Stimulated activated CD4-positive, alpha-beta T cell treated with anti-CD3 and anti-CD28 coated beads, Interleukin-15, amount 100 ng/mL, for 1 hour (primary cell): ENCODE measurements at places on chromosomes 3 and 15.

DNA sequence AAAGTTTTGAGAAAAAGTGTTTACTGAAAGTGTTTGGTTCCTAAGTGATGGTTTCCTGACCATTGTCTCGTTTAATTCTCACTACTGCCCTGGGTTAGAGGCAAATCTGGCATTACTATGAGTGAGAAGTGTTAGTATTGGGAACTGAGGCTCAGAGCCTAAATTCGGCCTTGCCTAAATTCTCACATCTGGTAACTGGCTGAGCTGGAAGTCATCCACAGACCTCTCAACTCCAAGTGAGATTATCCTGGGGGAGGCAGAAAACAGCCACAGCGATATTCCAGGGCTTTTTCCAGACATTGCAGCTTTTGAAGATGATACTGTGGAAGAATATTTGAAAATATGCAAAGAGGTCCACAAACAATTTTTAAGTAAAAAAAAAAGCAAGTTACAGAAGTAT, 85.1 kb upstream of the TRA2B start:
- no peak for DNase-seq

- no peak for DNase-seq
These were observed 244.2 kb upstream of the SATB1 start for GRCh38 chr3:18669374-18669773.

DNA sequence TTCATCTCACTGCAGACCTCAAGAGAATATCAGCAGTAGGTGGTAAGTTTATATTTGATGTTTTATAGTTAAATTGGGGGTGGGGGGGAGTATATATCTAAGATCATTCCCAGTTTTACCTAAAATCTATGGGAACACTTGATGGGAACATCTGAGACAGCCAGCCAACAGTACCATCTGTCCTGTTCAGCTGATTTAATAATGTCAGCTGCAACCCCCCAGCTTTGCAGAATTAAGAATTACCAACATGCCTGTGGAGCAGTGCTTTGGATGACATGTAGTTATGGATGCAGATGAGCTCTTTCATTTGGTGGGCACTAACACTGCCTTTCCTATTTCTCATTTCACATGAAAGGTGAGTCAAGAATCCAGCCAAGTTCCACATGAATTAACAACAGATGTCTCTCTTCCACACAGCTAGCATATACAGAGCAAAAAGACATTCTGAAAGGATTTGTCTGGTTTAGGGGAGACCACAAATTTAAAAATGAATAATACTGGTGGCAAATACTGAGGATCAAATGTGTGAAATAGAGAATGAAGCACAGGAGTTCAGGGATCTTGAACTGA, 76.2 kb downstream of the SETD5 start:
- no peak for DNase-seq

GRCh38 chr3:37861620-37862041, at the start of gene CTDSPL:
Gene CTDSPL, plus strand, starts transcription at chr3:37861880. Its CDS starts 320 bp downstream, at chr3:37862200.
- peak; percentile 6 for DNase-seq

DNA sequence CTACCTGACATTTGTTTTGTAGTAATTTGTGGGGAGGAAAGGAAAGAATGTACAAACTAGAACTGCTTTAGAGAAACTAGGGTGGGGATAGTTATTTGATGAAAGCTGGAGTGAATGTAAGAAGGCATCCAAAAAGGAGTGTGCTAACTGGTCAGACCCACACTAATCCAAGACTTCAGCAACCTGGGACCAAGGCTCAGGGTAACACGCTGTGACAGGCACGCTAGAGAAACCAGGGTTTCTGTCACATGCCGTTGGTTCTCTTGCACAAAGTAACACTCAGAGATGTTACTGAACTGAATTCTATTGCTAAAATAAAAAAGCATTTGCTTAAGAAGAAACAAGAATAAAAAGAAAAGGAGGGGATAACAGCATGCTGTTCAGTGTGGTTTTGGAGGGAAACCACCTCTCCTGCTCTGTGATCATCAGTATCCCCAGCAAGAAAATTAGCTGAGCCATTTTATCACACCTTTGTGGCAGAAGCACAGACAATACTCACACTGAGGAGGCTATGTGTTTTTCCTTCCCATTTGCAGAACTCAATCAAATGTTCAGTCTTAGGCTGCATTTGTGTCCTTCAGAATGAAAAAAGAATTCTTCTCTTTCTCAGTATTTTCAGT, 2.8 kb upstream of the CCDC80 start:
- DNase-seq = no peak

DNA sequence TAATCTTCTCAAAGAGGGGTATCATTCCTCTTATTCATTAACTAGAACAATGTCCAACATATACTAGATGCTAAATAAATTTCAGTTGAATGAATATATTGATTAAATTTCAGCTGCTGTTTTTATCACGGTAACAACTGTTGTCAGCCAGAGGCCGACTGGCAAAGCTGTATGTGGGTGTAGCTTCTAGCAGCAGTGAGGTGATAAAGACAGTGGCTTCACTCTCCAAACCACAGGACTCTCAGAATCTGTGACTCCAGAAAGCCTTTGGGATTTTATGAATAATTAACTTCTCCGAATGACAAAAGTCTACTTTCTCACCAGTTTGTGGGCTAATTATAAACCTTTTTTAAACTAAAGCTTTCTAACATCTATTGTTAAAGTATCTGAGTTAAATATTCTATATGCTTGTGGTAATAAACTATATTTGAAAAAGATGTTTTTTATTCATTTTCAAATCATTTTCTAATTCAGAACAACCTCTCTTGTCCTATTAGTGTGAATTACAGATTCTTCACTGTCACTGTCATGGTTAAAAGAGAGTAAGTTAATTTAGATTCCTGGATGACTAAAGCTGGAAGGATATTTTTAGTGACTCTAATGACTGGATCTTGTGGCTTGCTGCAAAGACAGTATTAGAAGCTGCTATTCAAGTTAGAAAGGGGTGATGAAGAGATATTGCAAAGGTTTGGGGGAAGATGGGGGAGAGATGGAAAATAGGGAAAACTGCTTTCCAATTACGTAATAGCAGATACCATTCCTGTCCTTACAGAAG, 796.4 kb upstream of the ARPP21 start:
- no peak for DNase-seq

DNA sequence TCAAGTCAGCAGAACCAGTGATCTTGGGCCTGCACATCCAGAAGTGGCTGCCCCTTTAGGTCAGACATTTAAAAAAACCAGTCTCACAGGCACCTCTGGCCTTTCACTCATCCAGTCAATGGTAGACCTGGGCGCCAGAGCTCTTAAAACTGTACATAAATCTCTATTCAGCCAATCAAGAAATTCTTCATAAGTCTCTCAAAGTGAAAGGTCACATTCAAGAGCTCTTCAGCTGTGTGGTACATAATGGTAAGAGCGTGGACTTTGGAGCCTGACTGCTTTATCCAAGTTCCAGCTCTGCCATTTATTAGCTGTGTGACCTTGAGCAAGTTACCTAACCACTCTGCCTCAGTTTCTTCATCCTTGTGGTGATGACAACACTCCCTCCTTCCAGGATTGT, 22.3 kb upstream of the MORF4L1 start:
- no peak for DNase-seq

- no peak for DNase-seq
These were observed 52.4 kb upstream of the RGMA start for GRCh38 chr15:93141371-93141794.

DNA sequence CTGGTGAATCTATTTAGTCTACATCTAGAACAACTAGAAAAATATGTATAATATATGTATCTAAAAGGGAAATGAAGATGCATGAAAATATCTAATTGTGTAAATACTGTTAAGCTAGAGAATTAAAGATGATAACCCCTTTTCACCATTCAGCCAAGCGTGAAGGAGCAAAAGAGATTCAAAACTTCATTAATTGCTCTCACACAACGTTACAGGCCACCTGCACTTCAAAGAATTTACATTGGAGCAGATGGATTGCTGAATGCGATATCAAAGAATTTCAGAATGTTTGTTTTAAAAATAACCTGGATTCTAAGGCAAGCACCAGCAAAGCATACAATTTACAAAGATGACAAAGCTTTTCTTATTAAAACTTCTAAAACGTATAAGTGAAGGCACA, 243.2 kb downstream of the ROBO2 start:
- DNase-seq = no peak

DNA sequence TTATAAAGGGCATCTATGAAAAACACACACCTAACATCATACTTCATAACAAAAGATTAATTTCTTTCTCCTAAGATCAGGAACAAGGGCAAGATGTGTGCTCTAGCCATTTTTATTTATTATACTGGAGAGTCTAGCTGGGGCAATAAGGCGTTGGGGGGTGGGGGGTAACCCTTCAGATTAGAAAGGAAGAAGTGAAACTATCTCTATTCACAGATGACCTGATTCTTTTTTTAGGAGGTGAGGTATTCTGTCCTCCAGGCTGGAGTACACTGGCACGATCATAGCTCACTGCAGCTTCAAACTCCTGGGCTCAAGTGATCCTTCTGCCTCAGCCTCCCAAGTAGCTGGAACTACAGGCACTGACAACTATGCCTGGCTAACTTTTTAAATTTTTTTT, 89.5 kb upstream of the MANF start:
- no peak for DNase-seq

GRCh38 chr3:126945171-126945721, 37.7 kb upstream of the PLXNA1 start:
- DNase-seq = no peak

DNA sequence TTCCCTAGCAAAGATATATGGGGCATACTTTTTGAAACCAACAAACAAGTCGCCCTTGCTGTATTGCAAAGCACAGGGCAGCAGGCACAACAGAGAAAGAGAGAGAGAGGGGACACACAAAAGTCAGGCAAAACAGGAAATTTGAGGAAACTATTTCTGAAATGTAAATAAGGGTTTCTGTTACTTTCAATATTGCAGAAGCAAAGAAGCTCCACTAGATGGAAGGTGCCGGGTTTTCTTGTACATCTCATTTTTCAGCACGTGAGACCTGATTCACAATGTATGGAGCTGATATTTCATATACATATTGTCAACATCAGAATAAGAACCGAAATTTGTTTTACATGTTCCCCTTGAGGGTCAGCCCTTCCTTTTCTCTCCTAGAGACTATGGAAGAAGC, 127.4 kb downstream of the FOXP1 start:
- no peak for DNase-seq

- no peak for DNase-seq
These were observed 80.6 kb downstream of the OCA2 start for GRCh38 chr15:28018291-28019044.

- no peak for DNase-seq
These were observed 5.9 kb upstream of the FMN1 start for GRCh38 chr15:33200444-33200843.

DNA sequence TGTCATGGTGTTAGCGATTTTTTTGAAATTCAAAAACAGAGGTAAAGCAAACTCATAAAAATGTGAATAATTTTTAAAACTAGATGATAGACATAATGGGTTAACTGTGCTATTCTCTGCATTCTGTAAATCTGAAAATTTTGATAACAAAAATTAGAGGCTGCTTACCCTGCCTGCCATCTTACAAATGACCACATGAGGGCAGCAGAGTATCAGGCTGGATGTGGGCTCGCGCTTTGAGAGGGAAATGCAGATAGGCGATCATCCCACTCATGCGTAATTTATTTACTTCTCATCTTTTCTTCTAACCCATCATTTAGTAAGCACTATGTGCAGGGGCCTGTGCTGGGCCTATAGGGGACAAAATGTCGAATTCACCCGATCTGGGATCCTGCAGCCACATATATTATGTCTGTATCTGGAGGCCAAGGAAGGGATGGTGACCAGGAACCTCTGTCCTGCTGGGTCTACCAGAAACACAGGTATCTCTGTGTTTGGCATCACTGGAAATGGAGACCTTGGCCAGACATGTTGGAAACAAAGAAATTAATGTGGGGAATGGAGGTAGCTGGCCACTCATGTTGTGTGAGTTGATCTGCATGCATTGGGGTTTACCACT, 7.8 kb upstream of the RAD18 start:
- peak; percentile 52 for DNase-seq

DNA sequence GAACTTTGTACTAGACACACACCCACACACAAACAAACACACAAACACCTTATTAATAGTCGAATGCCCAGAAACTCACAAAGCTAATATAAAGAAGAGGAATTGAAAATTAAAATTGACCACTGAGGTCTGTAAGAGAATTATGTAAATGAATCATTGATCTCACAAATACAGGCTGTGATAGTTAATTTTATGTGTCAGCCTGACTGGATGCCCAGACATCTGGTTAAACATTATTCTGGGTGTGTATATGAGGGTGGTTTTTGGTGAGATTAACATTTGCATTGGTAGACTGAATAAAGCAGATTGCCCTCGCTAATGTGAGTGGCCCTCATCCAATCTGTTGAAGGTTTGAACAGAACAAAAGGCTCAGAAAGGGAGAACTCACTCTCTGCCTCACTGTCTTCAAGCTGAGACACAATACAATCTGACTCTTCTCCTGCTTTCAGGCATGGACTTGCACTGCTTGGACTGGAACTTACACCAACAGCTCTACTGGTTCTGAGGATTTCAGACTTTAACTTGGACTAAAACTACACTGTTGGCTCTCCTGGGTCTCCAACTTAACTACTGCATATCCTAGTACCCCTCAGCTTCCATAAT, 199.4 kb upstream of the TTC14 start:
- DNase-seq = no peak

DNA sequence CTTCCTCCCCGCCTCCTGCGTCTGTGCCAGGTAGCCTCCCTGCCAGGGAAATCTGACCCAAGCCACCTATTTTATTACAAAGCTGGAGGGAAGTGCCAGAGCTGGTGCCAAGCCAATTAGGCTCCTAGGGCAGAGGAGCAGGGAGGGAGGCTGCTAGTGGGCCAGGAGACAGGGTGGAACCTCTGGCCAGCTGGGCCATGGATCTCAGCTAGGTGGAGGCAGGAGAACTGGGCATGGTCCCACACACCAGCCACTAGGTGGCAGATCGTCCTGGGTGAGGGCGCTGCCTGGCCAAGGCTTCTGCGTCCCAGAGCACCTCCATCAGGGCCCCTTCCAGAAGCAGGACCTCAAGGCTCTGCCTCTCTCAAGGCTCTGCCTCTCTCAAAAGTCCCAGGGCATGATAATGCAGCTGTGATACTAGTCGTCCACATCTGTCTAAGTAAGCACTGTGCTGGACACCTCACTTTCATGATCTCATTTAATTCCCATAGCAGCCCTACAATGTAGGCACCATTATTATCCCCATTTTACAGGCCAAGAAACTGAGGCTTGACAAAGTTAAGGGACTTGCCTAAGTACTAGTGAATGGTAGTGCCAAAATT, 4.5 kb upstream of the RFT1 start:
- DNase-seq = peak; percentile 25

DNA sequence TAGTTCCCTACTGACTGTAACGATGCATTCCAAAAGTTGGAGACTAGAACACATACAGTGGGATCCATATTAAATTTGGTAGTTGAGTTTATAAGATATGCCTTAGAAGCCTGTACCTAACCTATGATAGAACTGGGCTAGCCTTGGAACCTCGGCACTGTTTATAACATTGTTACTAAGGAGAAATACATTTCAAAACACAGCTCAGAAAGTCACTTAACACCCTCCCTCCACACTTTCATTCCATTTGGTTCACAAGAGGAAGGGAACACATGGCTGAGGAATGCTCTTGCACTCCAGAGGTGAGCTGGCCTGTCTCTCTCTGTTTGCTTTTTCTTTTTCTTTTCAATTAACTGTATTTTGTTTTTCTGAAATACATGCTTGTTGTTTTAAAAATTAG, 48.7 kb upstream of the TSC22D2 start:
- no peak for DNase-seq
